G401 (cell line): ENCODE measurements at places on chromosomes 4 and X. TPM values are rescaled to one million over a fixed set of nuclear protein-coding genes. Genes with fewer than 3 reads are reported as not detected.
A peak's percentile ranks its signal among the peaks of the same experiment; 100 is the strongest.

- DNase-seq, result no peak
These were observed 37.9 kb downstream of the ACOX3 start for GRCh38 chr4:8402640-8403039.

DNA sequence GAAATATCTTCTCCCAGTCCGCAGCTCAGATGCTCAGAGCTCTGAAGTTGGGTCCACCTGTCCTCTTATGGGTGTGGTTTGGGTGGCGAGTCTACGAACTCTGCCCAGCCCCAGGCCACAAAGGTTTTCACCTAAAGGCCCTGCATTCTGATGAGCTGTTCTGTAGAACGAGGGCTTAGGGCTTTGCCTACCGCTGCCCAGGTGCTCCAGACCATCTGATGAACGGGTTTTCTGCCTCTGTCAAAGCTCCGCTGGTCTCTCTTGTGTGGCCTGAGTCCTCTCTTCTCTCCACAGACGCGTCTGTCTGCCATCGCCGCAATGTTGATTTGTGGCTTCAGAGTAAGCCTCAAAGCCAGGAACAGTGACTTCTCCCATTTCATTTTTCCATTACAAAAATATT is 28.4 kb upstream of the CPLX1 start:
- no peak for DNase-seq

- peak; percentile 59 for DNase-seq
These were observed 859 bp downstream of the SMARCA1 start for GRCh38 chrX:129522184-129523078.

- DNase-seq, result no peak
These were observed 1624.0 kb upstream of the IGFBP7 start for GRCh38 chr4:58734030-58734674.

DNA sequence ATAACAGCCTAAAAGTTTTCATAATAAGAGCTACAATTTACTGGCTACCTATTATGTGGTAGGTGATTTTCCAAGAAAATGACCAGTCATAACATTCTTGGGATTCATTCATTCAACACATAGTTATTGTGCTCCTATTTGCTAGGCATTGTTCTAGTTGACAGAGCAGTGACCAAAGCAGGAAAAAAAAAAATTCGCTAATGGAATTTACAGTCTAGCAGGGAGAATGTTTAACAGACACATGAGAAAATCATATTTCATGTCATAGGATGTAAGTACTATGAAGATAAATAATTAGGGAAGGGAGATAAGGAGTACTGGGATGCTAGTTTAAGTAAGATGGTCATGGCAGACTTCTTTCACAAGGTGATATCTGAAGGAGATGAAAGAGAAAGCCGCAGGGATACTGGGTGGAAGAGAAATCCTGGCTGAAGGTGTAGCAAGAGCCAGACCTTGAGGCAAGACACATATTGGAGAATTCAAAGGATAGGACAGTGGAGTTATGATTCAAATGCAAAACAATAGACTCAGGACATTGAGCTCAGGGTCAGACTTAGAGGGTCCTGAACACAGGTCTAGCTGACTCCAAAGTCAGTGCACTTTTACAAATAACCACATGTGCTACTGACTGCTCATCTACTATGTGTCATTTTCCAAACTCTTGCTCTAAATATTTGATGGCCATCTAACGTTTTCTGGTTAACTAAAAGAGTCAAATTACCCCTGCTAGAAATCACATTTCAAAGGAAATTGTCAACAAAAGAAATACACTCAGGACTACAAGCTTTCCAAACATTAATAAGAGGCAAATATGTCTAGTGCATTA is 20.4 kb downstream of the SPCS3 start:
- DNase-seq, result peak; percentile 42

DNA sequence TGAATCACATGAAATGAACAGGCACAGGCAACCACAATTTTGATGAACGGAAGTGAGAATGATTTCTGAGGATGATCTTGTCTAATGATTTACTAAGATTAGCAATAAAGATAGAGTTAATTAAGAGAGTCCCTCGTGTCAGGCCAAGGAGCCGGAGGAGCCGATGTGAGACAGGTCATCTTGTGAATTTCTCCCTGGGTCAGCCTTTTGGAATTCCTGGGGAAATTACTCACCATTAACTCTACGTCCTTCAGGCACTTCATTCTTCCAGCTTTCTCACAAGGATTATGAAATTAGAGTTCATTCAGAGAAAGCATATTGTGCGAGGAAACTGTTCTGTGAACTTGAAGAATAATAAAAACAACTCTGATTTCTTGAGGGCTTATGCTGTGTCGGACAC is 86.7 kb downstream of the PSAPL1 start:
- DNase-seq, result no peak

- no peak for DNase-seq
These were observed 6.2 kb downstream of the SH3TC1 start for GRCh38 chr4:8205241-8205707.

DNA sequence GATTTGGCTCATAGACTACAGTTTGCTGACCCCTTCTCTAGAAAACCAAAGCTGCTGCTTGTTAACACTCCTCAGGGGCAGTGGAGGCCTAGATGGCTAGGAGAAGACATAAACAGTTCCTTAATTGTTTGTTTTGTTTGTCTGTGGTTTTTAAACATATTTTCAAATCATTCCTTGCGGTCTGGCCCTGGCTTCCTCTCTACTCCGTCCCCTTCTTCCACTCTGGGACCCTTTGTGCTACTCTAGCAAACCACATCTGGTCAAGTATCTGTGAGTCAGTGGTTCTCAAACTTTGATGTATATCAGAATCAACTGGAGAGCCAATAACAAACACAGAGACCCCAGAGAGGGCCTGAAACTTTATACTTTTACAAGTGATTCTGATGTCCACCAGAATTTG is 36.1 kb downstream of the FRMPD4 start:
- no peak for DNase-seq

DNA sequence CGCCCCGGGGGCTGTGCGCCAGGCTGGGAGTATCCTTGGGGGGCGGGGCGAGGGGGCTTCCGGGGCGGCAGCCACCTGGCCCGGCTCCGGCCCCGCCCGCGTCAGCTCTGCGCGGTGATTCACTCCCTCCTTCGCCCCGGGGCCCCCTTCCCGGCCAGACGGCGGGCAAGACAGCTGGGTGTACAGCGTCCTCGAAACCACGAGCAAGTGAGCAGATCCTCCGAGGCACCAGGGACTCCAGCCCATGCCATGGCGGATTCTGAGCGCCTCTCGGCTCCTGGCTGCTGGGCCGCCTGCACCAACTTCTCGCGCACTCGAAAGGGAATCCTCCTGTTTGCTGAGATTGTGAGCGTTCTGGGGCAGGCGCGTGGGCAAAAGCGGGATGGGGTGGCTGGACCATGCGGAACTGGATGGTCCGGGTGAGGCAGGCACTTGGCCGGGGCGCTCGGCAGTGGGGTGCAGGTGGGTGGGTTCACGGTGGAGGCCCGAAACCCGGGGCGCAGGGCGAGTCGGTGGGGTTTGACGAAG is at the start of gene PLP2:
Gene PLP2, plus strand, starts transcription at position 147 of the 528 bp plus-strand sequence. Its CDS starts 103 bp downstream, at position 250.
- DNase-seq, result no peak

DNA sequence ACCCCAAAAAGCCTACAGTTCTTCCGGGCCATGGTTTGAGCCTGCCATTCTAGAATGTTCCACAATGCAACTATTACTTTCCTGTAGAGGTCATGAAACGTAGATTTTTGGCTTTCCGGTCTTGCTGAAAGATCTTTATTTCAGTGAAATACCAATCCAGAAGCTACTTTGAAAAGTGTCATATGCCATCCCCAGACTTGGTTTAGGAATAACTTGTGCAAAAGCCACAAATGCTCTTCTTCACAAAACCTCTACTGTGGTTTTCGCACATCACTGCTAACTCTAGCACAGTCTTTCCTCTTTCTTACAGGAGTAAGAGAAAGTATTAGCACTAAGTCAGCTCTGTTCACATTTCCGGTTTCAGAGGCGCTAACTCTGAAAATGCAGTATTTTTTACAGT is 12.7 kb upstream of the CD40LG start:
- DNase-seq, result no peak

DNA sequence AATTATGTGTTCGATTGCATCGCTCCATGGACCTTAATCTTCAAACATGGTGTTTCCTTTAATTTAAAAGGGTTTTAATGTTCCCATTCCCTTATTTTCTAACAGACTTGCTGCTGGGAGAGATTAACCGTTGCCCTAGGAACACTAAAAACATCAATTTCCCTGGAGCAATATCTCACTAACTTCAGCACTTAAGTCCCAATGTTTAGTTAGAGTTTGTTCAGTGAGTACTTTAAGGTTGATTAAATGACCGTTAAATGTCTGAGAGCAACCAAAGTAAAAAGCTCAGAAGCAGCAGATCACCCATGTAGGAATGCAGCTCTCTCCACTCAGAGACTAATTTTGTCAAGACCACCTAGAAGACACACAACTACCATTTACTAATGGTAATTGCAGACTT is 111.2 kb upstream of the PDE5A start:
- no peak for DNase-seq

DNA sequence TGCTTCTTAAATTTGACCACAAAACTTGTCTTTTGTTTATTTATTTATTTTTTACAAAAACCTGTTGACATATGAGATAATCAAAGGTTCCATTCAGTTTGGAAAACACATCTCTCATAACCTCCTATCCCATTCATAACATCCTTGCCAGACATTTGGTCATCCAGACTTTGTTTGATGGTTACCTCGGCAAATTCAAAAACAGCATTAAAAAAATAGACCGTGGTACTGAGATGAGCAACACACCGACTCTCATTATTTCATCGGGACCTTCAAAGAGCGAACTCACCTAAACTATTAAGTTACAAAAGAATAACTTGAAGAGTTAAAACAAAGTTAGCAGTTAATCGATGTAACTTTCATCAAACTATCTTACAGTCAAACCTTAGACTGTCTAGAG is 85.8 kb upstream of the RPS6KA3 start:
- no peak for DNase-seq

GRCh38 chr4:135917011-135917410 is 1615.3 kb downstream of the PCDH18 start:
- no peak for DNase-seq

DNA sequence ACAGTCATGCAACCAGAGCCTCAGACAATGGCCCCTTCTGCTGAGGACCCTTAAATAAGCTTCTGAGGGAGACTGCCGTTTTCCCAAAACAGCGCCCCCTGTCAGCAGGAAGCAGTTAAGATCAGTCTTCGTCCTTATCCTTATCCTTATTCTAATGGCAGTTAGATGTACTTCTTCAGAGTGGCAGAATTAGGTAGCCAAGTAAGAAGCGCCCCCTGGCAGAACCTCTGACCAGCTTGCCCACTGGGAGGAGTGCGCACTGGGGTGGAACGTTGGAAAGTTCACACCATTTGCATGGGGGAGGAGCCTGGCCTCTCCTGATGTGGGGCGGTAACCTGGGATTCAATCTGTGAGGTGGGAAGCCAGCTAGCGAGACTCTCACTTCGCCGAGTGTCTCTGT is 133.6 kb upstream of the QRFPR start:
- no peak for DNase-seq

Gene CLDN34
- total RNA-seq, result not detected in 2 replicates

DNA sequence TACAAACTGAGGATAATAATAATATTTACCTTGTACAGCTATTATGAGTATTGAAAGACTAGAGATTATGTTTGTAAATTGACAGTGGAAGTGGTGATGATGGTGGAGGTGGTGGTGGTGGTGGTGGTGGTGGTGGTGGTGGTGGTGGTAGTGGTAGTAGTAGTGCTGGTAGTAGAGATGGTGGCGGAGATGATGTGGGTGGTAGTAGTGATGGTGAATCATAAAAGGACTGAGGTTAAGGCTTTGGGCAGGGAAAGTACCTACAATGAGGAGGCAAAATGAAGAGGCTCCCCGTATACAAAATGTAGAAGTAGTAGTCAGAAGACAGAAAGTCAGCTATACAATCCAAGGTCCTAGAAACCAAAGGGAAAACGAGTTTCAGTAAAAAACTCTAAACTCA is 214.1 kb downstream of the BCOR start:
- DNase-seq, result no peak

DNA sequence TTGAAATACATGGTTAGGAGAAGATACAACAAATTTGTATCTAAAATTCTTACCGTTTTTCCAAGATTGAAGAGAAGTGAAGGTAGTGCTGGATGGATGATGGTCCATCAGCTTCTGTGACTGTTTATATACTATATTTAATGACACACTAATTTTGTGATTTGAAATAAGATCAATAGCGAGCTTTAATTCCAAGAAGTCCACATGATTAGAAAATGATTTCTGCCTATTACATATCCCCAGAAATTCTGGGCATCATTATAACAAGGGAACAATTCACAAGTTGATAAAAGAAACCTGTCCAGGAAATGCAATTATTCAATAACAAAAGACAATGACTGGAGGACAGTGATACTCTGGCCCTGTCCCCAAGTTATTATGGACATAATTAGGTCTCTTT is at the start of gene CSN2:
Gene CSN2, minus strand, starts transcription at position 101 of the 400 bp plus-strand sequence. CDS start 4,733 bp downstream, outside the sequence.
- no peak for DNase-seq

- DNase-seq, result no peak
These were observed 1491.8 kb upstream of the IGFBP7 start for GRCh38 chr4:58602022-58602421.

DNA sequence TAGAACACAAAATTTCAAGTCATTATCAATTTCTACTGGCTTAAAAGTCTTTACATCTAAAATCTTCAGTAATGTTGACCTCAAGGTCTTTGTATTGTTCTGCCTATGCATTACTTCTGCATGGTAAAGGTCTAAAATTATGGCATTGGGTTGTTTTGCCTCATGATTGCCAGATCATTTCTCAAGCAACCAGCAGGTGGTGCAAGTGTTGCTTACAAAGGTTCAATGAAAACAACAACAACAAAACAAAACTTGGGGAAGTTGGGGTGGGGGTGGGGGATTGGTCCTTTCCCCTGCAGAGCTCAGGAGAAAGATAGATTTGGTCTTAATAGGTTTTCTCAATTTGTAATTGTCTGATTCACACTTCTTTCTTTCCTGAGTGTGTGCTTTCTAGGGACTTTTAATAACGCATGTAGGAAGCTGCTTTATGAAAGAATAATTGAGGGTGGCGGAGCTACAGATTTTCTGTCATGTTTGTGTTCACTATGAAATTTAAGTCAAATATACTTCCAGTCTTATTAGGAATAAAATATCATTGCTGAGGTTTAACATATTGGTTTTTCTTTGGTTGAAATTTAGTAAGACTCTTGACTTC is 145.1 kb downstream of the COL4A5 start:
- DNase-seq, result no peak

Gene XAGE1B
- not detected in 2 replicates for total RNA-seq

GRCh38 chr4:13917015-13917414 is 289.5 kb upstream of the BOD1L1 start:
- DNase-seq, result no peak

- no peak for DNase-seq
These were observed 93.4 kb upstream of the MCF2 start for GRCh38 chrX:139801397-139801813.

- no peak for DNase-seq
These were observed 147.9 kb downstream of the FBXO8 start for GRCh38 chr4:174135530-174135929.
